ENCODE measurements at places on chromosomes 12 and 14.

GRCh38 chr12:24679126-24679525 lies 269.8 kb downstream of the BCAT1 start:
- DNase-seq, result no peak

- DNase-seq, result no peak
Observed at GRCh38 chr14:75871181-75871880, 110.5 kb downstream of the TGFB3 start.

DNA sequence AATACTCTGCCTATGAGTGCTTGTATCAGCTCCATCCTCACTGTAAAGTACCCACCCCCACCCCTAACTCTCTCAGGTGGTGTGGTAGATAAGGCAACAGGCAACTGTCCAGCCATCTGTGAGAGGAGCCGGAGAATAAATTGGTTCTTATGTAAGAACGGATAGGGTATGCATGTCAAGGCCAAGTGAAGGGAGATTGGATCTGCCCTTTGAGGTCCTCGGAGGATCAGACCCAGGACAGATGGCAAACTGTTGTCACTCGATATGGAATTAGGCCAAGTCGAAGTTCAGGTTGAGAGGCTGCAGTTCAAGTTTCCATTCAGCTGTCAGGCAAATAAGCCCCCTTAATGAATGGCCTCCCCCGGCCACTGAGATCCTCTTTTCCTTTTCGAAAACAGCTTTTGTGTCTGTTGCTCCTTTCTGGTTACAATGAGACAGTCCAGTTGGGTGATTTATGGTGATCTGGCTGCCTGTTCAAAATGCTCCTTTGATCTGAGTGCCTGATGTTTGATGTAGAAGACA lies 120.3 kb downstream of the VRK1 start:
- no peak for DNase-seq

- no peak for DNase-seq
Observed at GRCh38 chr12:82523996-82524395, 162.7 kb upstream of the TMTC2 start.

DNA sequence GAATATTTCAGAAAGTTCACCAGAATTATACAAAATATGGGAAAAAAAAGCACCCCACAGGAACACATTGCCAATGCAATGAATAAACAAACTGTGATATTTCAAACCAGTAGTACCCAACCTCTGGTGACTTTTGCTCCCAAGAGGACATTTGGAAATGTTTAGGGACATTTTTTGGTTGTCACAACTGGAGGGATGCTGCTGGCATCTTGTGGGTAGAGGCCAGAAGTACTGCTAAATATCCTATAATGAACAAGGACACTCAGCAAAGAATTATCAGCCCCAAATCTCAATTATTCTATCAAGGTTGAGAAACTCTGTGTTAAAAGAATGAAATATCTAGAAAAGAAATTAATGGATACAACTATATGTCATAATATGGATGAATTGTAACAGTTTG lies 1334.4 kb upstream of the FLRT2 start:
- DNase-seq, result no peak

GRCh38 chr12:89328151-89329030 lies 23.9 kb downstream of the DUSP6 start:
- DNase-seq, result no peak

Data from lower lobe of right lung (tissue), 2 donors.